ENCODE measurements at places on chromosomes 1 and 21.
A peak's percentile ranks its signal among the peaks of the same experiment; 100 is the strongest.

GRCh38 chr1:5751833-5752745, 240.1 kb downstream of the NPHP4 start:
- DNase-seq, result no peak

DNA sequence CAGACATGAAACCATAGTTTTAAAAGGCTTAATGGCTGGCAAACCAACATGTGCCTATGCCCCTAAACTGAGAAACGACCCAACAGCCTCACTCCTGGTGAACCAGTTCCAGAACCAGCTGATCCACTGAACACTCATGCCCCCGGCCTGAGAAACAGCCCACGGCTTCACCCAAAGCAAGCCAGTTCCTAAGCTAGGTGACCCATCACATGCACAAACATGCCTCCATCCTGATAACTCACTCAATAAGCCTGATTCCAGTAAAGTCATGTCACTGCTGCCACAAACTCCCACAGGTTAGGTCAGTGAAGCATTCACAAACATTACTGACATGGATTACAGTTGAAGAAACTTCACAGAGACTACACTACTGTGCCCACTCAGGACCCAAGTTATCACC, 161.6 kb downstream of the USH2A start:
- no peak for DNase-seq

GRCh38 chr1:205350691-205351141, 6.0 kb downstream of the KLHDC8A start:
- no peak for DNase-seq

- no peak for DNase-seq
Measured at GRCh38 chr1:2258996-2259395, 30.9 kb downstream of the SKI start.

- no peak for DNase-seq
Measured at GRCh38 chr1:188249811-188250210, 1421.1 kb downstream of the PLA2G4A start.

DNA sequence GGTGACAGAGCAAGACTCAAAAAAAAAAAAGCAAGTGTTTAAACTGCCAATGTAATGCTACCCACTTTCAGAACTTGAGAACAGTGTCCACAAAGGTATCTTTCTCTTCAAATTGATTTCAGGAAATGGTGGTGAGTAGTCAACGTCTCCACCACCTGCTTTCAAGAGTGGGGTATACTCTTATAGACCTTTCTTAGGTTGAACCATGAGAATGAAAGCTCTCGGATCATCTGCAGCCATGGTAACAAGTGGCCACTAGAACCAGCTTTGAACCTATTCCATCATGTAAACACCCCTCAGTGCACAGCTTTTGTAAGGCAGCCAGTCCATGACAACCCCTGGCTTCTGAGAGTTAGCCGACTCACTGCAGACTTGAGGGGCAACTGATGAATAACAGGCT, 107.4 kb downstream of the NTPCR start:
- DNase-seq, result no peak

DNA sequence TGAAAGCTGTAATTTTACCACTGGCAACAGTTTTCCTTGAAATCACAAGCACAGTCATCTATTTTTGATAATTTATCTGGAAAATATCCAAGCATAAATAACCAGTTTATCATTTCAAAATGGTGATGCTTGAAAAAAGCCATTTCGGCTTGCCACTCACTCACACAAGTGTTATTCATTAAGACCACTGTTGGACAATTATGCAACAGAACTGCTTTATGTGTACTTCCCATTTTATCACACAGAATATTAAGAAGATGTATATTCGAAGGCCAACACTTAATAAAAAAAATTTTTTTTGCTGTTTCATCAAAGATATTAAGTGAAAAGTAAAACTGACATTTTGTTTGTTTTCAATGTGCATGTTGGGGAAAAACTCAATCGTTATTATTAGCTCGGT, 62.3 kb downstream of the EIF4G3 start:
- no peak for DNase-seq

DNA sequence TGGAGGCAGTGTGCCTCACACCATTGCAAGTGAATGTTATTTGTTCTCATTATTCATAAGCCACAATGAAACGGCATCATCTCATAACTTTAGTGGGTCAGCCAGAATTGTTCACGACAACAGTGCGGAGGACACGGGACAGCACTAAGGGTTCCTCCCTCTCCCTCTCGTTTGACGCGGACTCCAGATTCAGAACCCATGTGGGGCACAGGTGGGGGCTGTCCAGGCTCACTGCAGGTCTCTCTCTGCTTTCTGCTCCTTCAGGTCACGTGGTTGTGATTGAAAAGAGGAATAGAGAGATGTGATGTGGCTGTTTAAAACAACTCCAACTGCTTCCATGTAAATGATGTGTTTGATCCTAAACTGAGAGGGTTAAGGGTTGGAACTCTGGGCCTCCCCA, 13.5 kb downstream of the RUNX1 start:
- no peak for DNase-seq

DNA sequence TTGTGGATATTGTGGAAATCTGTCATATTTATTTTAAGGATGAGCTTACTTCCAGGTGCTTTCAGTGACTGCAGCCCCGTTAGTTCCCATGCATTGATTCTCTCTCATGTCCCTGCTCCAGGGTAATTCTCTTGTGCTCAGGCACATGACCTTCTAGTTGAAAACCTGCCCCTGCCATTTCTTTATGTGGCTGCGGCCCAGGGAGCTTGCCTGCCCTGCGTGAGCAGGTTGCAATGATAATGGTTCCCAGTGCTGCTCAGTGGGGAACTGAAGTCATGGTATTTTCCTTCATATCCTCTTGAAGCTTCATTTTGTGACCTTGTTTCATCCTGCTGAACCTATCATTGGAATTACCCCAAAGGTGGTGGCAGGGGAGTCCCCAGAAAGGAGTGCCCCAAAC, 229.8 kb downstream of the DISC1 start:
- no peak for DNase-seq

GRCh38 chr1:151708891-151709290, 7.7 kb downstream of the CELF3 start:
- DNase-seq, result no peak

- no peak for DNase-seq
Measured at GRCh38 chr21:33171616-33172169, 58.0 kb upstream of the IFNAR2 start.

DNA sequence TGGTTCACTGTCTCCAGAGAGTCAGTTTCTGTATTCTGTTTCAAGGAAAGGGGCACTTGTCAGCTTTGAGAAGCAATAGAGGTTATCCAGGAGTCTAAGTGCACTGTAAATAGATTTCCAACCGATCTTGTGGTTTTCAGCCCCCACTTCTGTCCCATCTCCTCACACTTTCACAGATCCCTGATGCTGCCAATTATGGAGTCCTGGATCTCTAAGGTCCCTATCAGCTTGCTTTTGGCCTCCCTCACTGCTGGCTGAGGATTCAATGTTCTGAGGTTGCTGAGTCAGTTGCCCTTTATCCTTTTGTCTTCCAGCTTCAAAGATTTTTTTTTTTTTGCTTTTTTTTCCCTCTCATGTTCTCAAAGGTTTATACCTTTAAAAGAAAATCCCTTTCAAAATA, 98.4 kb downstream of the DIRAS3 start:
- no peak for DNase-seq

- no peak for DNase-seq
Measured at GRCh38 chr1:63328781-63329180, 6.4 kb downstream of the FOXD3 start.

- DNase-seq, result no peak
Measured at GRCh38 chr1:47680815-47681475, 243.1 kb downstream of the FOXD2 start.

- DNase-seq, result no peak
Measured at GRCh38 chr1:61395146-61395800, 312.9 kb downstream of the NFIA start.

DNA sequence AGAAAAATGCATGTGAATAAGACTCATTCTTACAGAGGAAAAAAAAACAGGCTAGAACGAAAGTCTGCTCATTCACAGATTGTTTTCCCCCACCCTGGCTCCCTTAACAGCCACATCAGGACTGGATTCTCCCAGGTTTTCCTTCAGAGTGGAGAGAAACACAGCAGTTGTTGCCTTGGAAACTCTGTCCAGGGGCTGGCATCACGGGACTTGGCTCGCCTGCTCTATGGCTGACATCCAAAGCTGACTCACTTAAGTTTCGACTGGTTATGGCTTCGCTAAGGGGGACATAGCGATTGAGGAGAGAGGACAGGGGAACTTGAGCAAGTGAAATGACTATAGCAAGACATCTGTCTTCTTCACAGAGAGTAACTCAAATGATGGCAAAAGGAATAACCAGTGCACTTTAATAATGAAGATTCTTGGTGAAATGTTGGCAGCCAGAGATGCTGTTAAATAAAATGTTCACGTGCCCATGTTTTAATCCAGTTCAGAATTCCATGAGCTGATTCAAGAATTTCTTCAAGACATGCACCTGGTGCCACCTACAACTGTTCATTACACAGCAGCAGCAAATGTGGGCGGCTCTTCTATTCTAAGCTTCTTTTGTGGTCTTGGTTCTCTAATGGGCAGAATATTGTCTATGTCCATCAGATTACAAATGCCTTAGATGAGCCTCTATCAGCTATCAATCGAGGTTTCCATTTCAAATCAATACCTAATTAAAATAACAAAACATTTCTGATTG, 21.8 kb downstream of the MIS18A start:
- peak; percentile 84 for DNase-seq

- DNase-seq, result no peak
Measured at GRCh38 chr1:60033066-60033465, 40.5 kb downstream of the C1orf87 start.

DNA sequence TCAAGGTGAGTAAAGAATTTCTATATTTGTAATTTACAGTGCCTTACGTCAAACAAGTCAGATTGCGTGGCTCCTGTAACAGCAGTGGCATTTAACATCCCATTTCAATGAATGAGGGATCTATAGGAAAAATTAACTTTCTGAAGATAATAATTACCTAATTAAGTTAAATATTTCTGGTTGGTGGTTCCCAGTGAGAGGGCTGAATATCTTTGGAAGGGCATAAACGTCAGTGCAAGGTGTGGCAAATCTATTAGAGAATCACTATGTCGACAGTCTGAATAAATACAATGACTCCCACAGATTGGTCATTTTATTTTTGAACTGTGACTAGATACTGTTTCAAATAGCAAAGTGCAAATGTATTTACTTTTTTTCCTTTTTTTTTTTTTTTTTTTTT, 80.0 kb downstream of the S1PR1 start:
- DNase-seq, result no peak

- no peak for DNase-seq
Measured at GRCh38 chr1:150017206-150017750, 6.8 kb upstream of the OTUD7B start.

DNA sequence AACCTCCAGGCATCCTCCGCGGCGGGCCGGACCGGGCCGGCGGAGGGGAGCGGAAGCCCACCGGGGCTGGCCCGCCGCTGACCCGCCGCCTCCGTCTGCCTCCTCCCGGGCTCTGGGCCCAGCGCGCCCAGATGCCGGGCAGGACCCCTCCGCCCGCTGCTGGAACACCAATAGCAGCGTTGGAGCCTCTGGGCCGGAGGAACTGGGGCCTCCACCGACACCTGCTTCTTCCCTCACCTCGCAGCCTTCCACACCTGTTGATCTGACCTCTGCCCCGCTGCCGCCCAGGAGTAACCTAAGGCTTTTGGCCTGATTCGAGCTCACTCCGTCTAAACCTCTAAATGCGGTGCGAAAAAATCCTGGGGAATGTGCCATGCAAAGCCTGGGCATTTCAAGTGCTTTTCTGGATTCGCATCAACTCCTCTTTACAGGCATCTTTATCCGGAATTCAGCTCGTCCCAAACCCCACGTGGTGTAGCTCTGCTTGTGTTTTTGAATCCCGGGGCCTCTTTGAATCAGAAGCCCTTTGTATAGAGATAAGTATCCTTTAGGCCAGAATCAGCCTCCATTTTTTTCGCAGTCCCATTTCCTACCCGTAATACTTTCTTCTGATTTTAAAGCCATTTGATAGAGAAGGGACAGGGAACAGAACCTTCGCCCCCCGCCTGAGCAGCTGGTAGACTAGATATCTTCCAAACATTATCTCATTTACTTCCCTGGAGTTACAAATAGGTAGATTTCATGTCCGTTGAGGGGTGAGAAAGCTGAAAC, 680 bp upstream of the CNN3 start:
- peak; percentile 41 for DNase-seq

- no peak for DNase-seq
Measured at GRCh38 chr1:248787430-248787829, 31.9 kb upstream of the LYPD8 start.

DNA sequence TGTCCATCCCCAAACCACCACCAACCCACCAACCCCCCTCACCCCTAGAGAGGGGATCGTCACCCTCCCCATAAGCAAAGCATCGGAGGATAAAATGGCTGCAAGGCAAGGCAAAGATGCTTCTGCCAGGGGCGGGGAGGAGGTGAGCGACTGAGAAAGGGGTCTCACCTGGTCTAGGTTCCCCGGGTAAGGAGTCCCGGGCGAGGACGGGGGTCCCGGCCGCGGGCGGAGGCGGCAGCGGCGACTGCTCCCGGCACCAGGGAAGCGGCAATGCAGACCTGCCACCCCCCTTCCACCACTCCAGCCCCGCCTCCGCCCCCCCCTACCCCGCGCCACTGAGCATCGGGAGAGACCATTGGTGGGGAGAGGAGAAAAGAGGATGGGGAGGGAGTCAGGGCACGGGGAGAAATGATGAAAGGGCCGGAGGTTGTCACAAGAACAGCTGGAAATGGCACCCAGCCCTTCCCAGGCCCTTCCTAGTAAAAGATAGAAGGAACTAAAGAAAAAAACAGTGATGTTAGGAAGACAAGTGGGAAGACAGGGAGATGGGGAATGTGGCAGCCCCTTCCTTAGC, at the start of gene SV2A:
Gene SV2A (minus strand): TSS at position 274 of the 574 bp plus-strand sequence. CDS start 4,004 bp downstream, outside the sequence.
- DNase-seq, result peak; percentile 67

- DNase-seq, result peak; percentile 84
Measured at GRCh38 chr1:153612755-153613331, at the start of gene S100A16. S100A16 (minus strand) TSS chr1:153613137; CDS start chr1:153608151, 4,986 bp downstream.

- DNase-seq, result no peak
Measured at GRCh38 chr1:116733476-116734365, 20.5 kb upstream of the CD2 start.

GRCh38 chr1:74531796-74532195, 19.4 kb upstream of the LRRC53 start:
- no peak for DNase-seq

- DNase-seq, result no peak
Measured at GRCh38 chr1:40973912-40974311, 5.6 kb upstream of the CTPS1 start.

DNA sequence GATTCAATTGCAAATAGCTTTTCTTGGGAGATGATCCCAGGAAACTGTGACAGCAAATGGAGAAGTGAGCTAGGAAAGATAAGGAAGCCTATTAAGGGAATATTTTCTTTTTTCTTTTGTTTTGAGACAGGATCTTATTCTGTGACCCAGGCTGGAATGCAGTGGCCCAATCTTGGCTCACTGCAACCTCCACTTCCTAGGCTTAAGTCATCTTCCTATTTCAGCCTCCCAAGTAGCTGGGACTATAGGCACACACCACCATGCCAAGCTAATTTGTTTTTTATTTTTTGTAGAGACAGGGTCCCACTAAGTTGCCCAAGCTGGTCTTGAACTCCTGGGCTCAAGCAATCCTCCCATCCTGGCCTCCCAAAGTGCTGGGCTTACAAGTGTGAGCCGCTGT, 433.7 kb downstream of the RPS6KC1 start:
- DNase-seq, result no peak

Measured in tibial artery (tissue), 4 donors.